ENCODE measurements at places on chromosomes 1 and 21.
A peak's percentile ranks its signal among the peaks of the same experiment; 100 is the strongest.

GRCh38 chr1:102435483-102435882 is 438.8 kb upstream of the OLFM3 start:
- DNase-seq, result no peak

- DNase-seq, result no peak
Observed at GRCh38 chr1:34408011-34408410, 231.3 kb downstream of the C1orf94 start.

DNA sequence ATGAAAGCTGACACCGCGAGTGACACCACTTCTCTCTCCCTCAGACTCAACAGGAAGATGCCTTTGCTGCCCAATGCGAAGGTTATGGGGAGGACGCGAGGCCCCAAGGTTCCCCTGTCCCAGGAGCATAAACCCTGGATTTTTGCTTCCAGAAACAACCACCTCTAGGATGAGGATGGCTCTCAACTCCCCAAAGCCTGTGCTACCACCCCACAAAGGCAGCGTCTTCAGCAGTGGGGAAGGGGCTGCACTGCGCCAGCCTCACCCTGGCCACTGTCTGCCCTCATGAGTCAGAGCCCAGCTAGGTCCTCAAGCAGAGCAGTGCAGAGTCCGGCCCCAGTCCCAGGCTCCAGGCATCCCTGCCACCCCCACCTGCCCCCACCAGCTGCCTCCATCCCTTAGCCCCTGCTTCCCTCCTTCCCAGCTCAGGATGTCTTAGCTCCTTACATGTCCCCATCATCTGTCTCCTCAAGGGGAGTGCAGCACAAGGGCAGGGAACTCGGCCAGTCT is 6.9 kb upstream of the SRARP start:
- DNase-seq, result no peak

GRCh38 chr1:225454733-225455132 is 26.9 kb upstream of the LBR start:
- DNase-seq, result peak; percentile 83

DNA sequence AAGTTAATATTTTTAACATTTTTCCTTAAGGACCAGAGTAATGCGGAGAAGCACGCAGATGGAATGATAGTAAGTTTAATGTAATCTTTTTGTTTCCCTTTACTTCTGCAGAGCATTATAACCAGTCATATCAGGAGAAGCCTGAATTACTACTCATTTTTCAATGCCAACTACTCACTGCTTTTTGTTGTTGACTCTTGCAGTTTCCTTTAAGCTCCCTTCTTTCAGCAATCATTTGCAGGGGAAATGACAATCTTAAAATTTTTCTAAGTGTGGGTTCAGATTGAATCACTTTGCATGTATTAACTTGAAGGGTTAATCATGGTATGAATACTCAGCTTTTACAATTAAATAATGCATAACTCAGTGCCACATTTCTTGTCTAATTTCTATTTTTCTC is 122.2 kb downstream of the NRDC start:
- DNase-seq, result no peak

DNA sequence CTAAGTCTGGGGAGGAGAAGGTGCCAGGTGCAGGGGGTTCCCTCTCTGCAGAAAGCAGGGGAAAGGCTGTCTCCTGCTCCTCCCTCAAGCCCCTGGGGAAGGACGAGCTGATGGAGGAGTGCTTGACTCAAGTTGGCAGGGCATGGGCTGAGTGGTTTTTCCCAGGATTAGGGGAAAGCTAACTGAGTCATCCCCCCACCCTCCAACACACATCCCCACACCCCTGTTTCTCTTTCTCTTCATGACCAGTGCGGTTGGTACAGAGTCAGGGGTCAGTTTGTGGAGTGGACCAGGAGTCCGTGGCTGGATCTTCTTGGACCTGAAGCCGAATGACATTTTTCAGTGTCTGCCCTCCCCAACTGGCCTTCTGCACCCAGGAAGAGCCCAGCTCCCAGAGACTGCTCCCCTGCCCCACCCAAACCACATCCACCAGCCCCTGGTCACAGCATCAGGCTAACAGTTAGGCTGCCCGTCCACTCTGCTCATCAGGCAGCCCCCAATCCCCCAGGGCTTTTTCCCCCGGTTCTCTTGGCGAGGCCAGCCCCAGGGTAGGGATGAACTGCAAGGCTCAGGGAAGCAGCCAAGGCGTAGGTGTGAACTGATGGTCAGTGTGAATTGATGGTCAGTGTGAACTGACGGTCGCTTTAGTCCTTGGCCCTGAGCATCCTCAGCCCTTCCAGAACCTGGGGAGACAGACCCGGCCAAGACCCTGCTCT is 81.0 kb downstream of the PAX7 start:
- DNase-seq, result no peak

DNA sequence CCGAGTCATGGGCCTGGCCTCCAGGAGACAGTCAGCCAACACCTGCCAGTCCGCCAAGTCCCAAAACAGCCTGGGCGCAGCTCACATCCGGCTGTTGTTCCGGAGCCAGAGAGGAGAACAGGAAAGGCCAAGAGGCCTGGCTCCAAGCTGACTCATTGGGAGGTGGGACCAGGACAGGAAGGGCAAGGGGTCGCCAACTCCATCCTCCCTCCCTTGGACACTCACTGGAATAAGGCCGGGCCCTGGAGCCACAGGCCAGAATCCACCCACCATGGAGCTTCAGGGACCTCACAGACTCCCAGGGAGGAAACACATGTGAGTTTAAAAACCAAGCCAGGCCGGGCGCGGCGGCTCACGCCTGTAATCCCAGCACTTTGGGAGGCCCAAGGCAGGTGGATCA is 25.1 kb upstream of the CLIC4 start:
- no peak for DNase-seq

DNA sequence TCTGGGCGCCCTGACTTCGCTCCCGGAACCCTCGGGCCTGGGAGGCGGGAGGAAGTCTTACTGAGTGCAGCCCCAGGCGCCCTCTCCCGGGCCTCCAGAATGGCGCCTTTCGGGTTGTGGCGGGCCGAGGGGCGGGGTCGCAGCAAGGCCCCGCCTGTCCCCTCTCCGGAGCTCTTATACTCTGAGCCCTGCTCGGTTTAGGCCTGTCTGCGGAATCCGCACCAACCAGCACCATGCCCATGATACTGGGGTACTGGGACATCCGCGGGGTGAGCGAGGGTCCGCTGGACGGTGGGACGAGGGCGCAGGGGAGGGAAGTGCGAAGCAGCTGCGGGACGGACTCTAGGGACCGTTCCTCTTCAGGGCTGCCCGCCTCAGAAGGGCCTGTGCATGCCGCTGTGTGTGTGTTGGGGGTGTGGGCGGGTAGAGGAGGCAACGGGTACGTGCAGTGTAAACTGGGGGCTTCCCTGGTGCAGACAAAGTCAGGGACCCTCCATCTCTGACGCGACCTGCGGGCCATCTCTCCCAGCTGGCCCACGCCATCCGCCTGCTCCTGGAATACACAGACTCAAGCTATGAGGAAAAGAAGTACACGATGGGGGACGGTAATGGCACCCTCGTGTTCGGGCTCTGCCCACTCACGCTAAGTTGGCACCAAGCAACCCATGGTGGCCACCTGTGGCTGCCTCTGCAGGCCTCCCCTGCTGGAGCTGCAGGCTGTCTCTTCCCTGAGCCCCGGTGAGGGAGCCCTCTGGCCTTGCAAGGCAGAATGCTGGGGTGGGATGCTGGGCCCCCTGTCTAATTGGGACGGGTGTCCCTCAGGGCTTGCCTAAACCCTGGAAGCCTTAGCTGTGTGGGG is at the start of gene GSTM1:
Gene GSTM1, plus strand, starts transcription at position 177 of the 859 bp plus-strand sequence. Its CDS starts 57 bp downstream, at position 234.
- DNase-seq, result no peak

GRCh38 chr1:167627615-167627864 is 2.5 kb upstream of the RCSD1 start:
- no peak for DNase-seq
